Fibroblast of skin of right biceps (primary cell): ENCODE measurements at places on chromosomes 5 and 9.

DNA sequence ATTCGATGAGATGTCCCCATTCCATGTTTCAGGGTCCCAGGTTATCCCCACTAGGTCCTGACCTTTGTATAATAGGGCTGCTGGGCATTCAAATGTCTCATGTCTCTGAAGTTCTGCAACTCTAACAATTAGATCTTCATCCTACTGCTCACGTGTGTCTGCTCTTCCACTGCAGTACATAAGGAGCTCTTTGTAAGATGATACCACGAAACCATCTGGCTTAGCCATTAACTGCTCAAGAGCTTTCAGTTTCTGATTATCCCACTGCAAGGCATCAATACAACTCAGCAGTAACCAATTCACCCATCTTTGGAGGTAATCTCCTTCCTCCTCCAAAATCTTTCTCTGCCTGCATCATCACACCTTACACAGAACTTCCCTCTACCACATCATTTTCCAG is 49.9 kb upstream of the PPP2CA start:
- DNase-seq = no peak

DNA sequence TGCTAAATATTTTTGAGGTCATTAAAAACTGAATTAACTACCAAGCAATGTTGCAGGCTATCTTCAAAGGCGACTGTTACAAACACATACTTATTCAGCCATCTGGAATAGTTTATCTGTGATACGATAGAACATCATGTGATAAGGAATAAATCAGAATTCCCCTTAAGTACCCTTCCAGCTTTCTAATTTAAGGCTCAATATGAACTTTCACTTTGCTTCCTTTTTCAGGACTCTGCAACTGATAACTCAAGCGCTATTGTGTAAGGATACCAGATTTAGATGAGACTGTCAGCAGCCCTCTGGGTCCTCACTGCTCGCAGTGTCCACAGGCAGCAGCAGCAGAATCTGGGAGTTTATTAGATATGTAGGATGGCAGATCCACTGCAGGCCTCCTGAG is 416.3 kb downstream of the SPATA31D1 start:
- peak; percentile 26 for DNase-seq

DNA sequence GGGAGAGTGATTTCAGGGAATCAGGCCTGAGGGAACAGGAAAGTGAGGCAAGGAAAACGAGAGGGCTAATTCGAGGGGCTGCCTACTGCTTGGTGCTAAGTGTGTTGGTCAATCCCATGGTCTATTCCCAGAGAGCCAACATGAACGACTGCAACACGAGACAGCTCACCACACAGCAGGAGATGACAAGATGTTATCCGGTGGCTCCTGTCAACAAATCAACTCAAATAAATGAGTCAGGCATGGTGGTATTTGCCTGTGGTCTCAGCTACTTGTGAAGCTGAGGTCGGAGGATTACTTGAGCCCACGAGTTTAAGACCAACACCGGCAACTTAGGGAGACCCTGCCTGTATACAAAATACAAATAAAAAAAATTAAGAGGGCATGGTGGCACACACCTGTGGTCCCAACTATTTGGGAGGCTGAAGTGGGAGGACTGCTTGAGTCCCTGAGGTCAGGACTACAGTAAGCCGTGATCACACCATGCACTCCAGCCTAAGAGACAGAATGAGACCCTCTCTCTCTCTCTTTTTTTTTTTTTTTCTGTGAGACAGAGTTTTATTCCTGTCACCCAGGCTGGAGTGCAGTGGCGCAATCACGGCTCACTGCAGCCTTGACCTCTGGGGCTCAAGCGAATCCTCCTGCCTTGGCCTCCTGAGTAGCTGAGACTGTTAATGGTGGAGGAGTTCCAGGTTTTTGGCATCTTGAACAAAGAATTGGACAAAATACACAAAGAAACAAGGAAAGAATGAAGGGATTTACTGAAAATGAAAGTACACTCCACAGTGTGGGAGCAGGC is 9.0 kb upstream of the FAF2 start:
- DNase-seq = peak; percentile 88

GRCh38 chr5:131751506-131751905 is 45.3 kb downstream of the FNIP1 start:
- peak; percentile 32 for DNase-seq

DNA sequence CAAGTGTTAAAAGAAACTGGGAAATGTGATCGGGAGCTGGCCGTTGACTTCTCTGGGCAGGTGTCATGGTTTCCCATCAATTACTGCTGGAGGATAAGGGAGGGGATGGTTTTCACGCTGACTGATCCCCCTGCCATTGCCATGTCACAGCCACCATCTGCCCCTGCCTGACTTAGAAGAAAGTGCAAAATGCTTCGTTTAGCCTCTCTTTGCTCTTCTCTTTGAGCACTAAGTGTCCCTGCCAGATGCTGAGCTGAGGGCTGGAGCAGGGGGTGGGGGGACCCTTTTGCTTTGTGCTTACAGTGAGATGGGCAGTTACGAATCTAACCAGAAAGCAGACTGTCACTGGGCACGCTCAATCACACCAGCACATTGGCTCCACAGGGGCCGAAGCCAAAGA is 138.4 kb upstream of the ALDH1B1 start:
- no peak for DNase-seq

DNA sequence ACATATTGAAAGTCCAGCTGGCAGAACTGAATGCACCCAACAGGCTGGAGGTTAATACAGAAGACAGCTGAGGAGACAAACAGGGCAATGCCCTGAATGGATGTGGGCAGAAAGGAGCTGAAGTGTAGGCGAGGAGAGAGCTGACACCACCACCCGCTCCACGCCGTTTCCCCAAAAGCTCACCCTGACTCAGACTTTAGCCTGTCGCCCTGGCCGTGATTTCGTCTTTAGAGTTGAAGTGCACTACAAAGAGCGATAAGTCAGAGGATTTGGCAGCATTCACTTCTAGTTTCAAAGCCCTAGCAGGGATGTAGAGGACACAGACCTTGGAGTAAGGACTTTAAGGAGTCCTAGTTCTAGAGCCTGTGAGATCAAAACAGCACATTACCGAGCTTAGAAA is 2.2 kb upstream of the ERAP1 start:
- no peak for DNase-seq

DNA sequence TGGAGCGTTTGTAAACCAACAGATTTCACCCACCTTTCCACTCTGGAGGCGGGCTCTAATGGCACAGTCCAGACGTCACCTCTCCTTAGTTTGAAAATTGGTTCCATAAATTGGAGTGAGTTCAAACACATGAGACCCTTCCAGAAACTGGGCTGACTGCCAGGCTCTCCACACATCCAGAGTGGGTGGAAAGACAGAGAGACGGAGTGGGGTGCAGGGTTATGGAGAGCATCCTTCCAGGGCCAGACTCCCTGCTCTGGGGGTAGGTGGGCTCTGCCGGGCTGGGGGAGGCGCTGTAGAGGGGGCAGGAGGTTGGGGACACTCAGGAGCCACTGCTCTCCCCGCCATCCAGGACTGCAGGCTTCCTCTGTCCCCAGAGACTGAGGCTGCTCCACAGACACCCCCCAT is 104.7 kb upstream of the PHYKPL start:
- no peak for DNase-seq

DNA sequence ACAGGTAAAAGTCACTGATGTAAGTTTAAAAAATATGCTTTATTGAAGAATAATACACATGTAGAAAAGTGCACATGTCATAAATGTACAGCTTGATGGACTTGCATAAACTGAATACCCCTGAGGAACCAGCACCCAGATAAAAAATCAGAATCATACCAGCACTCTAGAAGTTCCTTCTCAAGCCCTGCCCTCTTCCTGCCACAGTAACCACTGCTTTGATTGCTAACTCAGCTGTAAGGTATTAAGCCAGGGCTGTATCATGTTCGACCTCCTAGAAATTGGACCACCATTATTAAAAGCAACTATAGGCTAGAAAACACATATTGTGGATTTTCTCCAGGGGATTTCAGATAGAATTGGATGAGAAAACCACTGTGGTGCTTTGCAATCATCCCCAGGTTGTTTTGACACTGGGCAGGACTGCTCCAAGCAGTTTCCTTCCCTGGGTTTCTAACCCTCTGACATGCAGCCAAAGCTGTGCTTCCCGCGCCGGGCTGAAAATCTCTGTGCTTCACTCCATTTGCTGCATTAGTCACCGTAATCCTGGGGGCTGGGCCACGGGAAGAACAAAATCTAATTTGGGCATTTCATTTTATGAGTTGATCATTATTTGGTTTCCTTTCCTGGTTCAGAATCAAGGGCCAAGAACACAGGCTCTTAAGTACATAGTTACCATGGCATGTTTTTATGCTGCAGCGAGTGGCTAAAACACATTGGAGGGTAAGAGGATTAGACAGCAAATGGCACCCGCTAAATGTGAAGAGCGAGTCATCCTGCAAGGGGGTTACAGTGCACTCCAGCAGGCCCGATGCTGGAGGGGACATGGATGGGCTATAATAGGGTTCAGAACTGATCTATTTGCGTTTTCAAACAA is 139.4 kb upstream of the IL12B start:
- DNase-seq = peak; percentile 18

GRCh38 chr5:7377761-7378160 is 18.2 kb upstream of the ADCY2 start:
- DNase-seq = no peak

GRCh38 chr5:170495825-170496661 is 7.8 kb upstream of the KCNIP1 start:
- no peak for DNase-seq

DNA sequence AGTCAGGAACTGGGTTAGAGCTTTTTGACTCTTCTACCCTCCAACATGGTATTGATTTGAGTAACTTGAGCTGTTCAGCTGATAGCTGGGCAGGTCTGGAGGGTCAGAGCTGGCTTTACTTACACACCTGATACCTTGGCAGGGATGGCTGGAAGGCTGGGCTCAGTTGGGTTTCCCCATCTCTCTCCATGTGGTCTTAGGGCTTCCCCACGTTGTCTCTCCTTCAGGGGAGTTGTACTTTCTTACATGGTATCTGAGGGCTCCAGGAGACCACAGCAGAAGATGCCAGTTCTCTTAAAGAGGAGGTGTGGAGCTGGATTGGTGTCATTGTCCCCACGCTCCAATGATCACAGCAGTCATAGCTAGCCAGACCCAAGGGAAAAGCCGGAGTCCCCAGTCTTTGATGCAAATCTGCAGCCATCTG is 25.6 kb downstream of the ISOC1 start:
- no peak for DNase-seq

- no peak for DNase-seq
Observed at GRCh38 chr5:160076997-160077396, 42.3 kb downstream of the PWWP2A start.

GRCh38 chr5:89844548-89844947 is 565.0 kb downstream of the CETN3 start:
- DNase-seq = no peak

- DNase-seq = no peak
Observed at GRCh38 chr5:20559845-20560244, 571.8 kb upstream of the CDH18 start.

- DNase-seq = peak; percentile 86
Observed at GRCh38 chr5:44943647-44944046, 134.9 kb downstream of the MRPS30 start.

DNA sequence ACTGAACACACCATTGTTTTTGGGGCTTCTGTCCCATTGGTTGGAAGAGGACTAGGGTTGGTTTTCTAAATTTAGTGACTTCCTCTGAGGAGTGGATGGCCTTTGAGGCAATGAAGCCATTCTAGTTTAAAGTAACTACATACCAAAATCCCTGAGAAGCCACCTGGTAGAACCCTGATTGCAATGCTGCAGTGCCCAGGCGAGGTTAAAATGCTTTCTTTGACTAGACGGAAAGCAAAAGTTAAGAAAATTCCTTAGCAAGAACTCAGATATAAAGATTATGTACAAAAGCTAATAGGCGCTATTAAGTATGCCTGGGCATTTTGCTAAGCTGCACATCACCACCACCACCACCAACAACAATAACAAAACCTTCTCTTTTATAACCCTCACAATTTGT is 20.6 kb downstream of the GLRX start:
- DNase-seq = no peak

GRCh38 chr9:121598965-121599871 is 52.2 kb upstream of the DAB2IP start:
- peak; percentile 28 for DNase-seq

DNA sequence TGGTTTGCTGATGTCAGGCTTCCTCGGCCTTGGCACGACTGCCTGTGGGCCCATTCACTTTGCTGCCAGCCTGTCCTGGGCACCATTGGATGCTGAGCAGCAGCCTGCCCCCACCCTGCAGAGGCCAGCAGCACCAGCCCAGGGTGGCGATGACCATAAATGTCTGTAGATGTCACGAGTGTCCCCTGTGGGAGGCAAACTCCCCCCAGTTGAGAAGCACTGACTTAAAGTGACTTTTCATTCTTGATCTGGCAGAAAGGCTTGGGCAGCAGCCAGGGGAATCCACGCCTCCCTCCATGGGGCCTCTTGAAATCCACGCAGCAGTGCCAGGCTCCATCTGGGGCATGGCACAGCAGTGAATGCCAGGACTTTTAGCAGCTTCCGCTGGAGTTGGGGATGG is 21.8 kb downstream of the IRX4 start:
- DNase-seq = no peak

DNA sequence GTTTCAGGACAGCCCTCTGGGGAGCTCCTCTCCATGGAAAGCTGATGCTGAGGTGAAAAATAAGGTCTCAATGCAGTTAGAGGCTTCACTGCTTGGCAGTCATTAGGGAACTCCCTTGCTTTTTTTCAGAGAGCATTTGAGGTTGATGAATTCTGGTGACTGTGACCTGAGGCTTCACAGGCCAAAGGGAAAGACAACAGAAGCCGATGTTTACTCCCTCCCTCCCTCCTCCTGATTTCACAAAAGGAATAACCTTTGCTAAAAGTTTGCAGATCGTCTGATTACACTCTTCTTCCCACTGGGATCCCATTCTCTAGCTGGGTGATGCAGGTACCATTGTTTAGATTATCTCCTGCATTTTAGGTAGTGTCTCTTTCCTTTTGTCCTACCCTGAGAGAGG is 329.4 kb downstream of the KIF4B start:
- DNase-seq = no peak

- no peak for DNase-seq
Observed at GRCh38 chr5:4044881-4045280, 449.2 kb downstream of the IRX1 start.

GRCh38 chr9:85142968-85143367 is 473.4 kb downstream of the NTRK2 start:
- DNase-seq = peak; percentile 17

DNA sequence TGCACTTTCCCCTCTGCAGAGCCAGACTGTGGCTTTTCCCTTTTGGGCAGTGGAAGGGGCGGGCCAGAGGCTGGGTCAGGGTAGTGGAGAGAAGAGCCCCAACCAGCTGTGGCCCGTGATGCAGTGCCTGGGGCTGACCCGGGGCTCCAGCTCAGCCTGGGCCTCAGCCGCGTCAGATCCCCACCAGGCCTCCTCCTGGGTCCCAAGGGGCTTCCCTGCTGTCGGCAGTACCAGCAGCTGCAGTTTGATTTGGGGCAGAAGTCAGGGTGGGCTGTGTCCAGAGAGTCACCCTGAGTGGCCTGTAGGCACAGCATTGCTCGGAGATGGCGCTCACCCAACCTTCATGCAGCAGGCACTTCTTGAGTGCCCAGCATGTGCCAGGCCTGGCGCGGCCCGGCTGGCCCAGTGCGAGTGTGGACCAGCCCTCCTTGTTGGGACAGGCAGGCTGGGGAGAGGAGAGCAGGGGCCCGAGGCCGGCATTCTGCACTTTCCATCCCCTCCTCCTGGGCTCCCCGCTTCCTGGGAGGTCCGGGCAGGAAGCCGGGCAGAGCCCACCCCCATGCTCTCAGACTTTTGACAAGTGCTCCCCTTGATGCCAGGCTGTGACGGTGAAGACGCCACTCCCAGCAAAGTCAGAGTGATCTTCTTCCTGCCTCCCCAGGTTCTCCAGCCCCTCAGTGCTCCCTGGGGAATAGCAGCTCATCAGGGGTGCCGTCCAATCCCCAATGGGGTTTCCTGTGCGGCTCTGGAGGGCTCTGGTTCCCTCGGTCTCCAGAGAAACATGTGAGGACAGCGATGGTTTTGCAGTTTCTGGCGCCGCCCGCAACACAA is 88.3 kb upstream of the COL5A1 start:
- DNase-seq = no peak
